ENCODE measurements at places on chromosomes 16 and 17.

GRCh38 chr16:81457326-81458133, 12.9 kb downstream of the CMIP start:
- no peak for DNase-seq

GRCh38 chr16:19938536-19938935, 53.9 kb upstream of the GPRC5B start:
- DNase-seq, result no peak

DNA sequence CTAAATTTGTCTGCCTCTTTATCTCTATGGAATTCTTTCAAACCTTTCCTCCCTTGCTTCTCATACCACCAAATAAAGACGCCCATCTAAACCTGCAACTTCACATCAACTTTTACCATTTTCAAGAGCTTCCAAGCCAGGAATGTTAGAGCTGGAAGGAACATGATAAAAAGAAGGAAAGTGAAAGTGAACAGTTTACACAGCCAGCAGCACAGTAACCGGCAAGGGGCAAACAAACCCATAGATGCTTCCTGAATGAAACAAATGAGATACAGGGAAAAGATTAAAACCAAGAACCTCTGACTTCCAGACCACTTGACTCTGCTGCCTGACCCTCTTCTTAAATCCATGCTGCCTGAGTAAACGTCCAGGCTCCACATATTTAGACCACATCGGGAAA, 231.1 kb upstream of the CA10 start:
- DNase-seq, result no peak

GRCh38 chr17:17946093-17946492, 26.1 kb downstream of the TOM1L2 start:
- no peak for DNase-seq

Measured in stimulated activated CD4-positive, alpha-beta T cell treated with anti-CD3 and anti-CD28 coated beads, Interleukin-4, amount 100 ng/mL, for 48 hours (primary cell).